ENCODE measurements at places on chromosomes 5 and 9.

GRCh38 chr9:80156756-80157472 lies 585.1 kb downstream of the TLE4 start:
- DNase-seq, result no peak

DNA sequence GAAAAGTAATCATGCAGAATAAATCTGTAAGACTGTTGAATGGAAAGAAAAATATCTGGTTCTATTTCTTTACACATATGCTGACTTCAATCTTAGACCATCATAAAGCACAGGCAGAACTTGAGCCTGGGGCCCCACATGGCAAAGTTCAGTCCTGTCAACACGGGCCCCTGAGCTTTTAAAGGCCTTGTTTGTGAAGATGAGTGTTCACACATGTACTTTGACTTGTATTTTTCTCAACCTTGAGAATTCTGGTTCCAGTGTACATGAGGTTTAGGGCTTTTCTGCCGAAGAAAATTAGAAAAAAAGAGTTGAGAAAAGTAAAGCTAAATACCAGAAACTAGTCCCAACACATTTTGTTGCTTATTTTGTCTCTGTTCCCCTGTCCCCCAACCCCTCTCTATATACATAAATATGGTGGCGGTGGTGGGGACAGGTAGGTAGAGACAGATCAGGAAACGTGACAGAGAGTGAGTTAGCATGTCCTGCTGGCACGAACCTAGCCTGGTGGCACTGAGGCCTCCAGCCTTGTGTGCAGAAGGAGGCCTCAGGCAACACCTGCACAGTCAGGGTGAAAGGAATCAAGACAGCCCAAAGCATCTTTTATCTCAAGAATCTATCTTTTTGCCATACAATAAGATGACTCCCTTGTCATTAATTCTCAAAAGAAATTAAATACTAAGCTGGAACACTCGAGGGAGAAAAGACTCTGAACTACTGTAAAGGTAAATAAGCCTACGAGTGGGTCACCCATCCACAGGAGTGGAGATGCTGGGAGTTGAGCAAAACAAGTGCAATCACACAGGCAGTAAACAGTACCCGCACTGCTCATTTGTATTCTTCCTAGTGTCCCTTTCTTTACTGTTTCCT lies 22.9 kb downstream of the LIFR start:
- no peak for DNase-seq

DNA sequence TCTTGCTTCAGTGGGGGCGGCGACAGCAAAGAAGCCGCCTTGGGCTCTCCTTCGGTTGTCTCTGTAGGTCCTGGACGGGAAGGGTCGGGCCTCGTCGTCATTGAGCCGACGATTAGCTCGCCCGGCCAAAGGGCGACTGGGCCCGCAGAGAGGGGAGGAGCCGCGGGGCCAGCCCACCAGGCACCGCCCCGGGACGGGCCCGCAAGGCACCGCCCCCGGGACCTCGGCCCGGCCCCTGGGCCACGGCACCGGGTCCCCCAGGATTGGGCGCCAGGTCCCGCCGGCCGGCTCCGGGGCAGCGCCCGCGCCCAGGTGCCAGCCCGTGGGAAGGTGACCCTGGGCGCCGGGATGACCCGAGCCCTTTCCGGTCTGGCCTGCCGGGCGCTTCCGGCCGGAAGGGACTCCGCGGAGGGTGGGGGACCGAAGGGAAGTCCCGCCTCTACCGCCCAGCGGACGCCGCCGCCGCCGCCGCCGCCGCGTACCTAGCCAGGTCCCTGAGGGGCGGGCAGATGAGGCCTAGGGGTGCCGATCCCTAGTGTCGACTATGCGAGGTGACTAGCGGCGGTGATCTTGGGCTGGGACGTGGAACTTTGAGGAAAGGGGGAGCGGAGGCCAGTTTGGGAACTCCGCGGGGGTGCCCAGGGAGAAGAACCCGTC lies at the start of the genes GBA2 and RGP1:
GBA2 (minus strand) TSS at position 371 of the 657 bp plus-strand sequence. CDS start 524 bp downstream, outside the sequence.
RGP1 (plus strand) TSS at position 430 of the 657 bp plus-strand sequence. CDS start 469 bp downstream, outside the sequence.
- peak; percentile 67 for DNase-seq

- DNase-seq, result no peak
Measured at GRCh38 chr9:92257327-92257726, 36.2 kb downstream of the IARS1 start.

DNA sequence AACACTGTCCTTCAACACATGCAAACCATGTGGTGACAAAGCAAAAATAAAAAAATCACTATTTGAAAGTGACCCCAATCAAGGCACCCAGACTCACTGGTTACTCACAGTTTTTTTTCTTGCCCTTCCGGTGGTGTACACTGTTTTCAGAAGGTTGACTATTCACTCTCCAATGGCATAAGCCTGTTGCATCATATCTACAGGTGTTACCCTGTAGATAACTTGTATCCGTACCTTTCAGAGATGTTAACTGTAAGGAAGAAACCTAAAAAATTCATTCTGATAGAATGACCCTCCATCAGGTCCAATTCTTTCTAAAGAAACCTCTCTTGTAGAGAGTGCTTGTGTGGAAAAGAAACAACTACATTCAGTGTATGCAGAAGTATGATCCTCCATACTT lies 193.6 kb upstream of the RASA1 start:
- no peak for DNase-seq

DNA sequence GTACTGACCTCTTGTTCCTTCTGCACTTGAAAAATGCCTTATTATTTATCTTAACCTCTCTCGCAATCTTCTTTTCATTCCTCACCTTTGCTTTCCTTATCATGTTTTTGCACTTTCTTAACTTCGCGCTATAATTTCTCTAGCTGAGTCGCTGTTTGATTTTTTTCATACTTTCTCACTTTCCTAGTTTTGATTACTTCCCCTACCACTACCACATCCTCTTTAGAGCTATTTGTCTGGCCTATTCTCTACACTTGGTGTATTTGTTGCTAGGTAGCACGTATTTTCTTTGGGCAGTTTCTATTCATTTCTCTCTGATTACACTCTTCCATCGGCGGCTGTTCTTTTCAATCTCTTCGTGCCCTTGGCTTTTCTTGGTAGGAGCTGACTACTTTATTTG lies 611.8 kb downstream of the BNC2 start:
- no peak for DNase-seq

GRCh38 chr5:82603033-82603987 lies 325.2 kb upstream of the RPS23 start:
- no peak for DNase-seq

DNA sequence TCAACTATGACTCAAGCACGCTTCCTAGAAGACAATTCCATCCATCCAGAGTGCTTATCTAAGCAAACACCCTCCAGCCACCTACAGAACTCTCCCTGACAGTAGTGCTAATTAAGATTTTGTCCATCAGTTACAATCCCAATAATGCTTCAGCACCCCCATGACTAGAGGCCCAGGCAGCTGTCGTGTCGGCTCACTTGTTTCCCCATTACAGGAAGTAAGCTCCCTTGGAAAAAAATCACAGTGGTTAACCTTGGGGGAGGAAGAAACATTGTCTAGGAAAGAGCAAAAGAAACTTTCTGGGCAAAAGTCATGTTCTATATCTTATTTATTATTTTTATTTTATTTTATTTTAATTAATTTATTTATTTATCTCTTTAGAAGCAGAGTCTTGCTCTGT lies 108.8 kb upstream of the LPAR1 start:
- no peak for DNase-seq

DNA sequence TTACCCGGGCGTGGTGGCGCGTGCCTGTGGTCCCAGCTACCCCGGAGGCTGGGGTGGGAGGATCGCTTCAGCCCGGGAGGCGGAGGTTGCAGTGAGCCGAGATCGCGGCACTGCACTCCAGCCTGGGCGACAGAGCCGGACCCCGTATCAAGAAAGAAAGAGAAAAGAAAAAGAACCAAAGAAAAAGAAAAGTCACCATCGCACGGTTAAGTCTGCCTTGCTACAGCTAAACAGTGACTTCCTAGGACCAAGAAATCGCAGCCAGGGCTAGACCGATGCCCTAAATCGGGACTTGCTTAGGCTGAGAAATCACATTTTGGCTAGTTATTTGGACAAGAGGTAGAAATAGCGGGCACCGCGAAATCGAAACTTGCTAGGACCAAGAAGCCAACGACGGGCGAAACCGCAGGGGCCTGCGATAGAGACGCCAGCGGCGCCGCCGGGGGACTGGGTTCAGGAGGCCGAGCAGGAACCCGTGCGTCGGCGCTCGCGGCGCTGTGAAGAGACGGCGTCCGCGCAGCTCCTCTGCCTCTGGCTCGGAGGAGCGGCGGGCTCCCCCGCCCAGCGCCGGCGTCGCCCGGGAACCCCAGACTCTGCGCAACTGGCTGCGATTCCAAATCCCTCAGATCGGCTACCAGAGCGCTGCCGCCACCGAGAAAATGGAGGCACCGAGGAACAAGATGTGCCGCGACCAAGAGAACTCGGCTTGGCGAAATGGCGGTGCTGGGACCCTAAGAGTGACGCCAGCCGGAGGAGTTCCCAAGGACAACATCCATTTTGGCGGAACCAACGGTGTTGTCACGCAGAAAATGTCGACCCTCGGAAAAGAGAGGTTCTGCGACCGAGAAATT lies 26.1 kb upstream of the ANXA2R start:
- peak; percentile 69 for DNase-seq

- DNase-seq, result no peak
Measured at GRCh38 chr9:27353474-27354229, 56.7 kb upstream of the EQTN start.

GRCh38 chr9:33111631-33112030 lies 35.2 kb upstream of the SMU1 start:
- no peak for DNase-seq

GRCh38 chr9:16076511-16076910 lies 523.7 kb downstream of the CCDC171 start:
- DNase-seq, result no peak

GRCh38 chr9:89207026-89207425 lies 28.4 kb upstream of the SHC3 start:
- DNase-seq, result no peak

DNA sequence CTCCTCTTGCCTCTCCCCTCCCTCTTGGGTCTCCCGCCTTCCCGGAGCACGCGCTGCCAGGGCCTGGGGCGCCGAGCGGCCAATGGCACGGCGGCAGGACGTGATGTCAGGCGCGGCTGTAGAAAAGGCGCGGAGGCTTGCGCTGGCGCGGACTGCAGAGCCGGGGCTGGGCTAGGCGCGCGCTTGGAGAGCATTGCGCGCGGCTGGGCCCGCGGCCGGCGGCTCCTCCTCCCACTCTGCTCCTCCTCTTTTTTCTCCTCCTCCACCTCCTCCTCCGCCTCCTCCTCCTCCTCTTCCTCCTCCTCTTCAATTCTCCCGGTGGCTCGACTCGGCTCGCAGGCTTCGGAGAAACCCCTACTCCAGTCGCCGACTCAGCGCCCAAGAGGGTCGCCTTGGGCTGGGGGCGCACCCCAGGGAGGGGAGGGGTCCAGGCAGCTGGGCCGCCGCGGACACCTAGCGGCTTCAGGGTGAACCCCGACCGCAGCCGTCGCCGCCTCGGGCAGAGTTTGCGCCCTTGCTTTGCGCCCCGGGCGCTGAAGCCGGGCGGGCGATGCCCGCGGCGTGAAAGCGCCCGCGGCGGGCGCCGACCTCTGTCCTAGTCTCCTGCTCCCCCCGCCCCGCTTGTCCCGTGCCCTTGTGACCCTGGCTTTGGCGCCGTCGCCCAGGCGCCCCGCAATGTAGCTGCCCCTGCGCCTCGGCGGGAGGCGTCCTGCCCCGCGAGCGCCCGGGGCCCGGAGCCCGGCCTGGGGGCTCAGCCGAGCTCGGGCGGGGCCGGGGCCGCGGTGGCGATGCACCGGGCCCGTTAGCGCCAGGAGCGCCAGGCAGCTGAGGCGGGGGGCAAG lies at the start of gene LHX2:
LHX2 (plus strand) TSS at position 309 of the 842 bp plus-strand sequence. CDS start 581 bp downstream, outside the sequence.
- DNase-seq, result peak; percentile 71

- DNase-seq, result no peak
Measured at GRCh38 chr5:194603-195209, 3.4 kb downstream of the LRRC14B start.

- no peak for DNase-seq
Measured at GRCh38 chr9:20262611-20263010, 359.7 kb downstream of the MLLT3 start.

DNA sequence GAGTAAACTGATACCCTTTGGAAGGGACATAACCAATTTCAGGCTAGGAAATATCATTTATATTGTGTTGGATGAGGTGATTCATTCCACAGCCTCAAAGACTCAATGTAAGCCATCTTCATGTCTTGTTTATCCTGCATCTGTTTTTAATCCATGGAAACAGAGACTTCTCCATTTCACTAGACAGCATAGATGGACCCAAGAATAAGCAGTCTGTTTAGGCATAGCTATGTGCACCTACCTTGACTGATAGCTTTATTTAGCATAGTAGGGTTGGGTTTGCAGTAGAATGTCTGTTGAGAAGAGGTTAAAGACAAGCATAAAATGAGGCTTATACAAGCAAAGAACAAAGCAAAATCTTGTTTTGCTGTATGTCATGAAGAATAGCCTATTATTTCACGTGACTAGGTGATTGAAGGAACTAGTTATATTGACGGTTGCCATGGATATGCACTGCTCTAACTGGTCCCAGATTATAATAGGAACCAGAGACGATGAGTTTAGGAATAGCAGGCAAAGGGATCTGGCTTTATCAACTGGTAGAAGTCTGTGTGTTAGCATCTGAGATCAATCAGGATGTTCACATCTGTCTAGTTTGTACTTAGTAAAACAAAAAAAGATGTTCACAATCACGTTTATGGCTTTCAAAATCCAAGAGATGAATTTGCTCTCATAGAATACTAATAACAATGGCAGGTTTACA lies 154.8 kb upstream of the KLF9 start:
- no peak for DNase-seq

- no peak for DNase-seq
Measured at GRCh38 chr9:107932046-107932445, 442.5 kb upstream of the KLF4 start.

DNA sequence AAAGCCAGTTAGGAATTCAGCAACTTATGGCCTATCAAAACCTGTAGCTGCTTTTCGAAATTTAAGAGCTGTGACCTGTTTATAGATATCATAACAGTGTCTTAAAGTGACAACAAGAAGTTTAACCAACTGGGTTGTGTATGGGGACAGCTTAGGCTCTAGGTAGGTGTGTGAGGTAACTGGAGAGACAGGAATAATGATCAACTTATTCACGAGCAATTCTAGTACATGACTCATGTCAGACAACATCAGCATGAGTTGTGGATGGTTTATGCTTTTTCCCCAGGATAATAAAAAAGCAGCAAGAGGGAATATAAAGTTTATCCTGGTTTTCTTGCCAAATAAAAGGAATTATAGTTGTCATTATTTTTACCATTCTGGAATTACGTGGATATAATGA lies 88.6 kb downstream of the GDNF start:
- DNase-seq, result no peak

GRCh38 chr5:111404270-111404769 lies 108.0 kb downstream of the STARD4 start:
- DNase-seq, result no peak
